ENCODE measurements at places on chromosomes 12 and 14.

GRCh38 chr12:69660164-69660863, 38.8 kb downstream of the BEST3 start:
- DNase-seq: no peak

DNA sequence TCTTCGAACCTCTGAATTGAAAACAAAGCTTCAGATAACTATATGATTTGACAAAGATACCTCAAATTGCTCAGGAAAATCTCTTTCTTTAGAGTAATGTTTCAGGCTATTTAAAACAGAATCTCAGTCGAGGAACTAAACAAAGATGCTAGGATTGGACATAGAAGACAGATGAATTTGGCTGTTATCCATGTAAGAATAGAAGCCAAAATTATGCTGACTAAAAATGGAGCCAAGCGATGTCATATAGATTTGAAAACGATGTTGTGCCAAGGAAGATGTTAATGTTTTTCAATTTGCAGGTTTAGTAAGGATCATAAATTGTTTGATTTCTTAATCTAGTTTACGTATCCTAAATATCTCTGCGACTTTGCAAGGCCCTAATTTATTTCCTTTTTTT, 295.9 kb downstream of the FOXG1 start:
- no peak for DNase-seq

- DNase-seq: no peak
Observed at GRCh38 chr14:75402867-75403413, 24.9 kb upstream of the JDP2 start.

DNA sequence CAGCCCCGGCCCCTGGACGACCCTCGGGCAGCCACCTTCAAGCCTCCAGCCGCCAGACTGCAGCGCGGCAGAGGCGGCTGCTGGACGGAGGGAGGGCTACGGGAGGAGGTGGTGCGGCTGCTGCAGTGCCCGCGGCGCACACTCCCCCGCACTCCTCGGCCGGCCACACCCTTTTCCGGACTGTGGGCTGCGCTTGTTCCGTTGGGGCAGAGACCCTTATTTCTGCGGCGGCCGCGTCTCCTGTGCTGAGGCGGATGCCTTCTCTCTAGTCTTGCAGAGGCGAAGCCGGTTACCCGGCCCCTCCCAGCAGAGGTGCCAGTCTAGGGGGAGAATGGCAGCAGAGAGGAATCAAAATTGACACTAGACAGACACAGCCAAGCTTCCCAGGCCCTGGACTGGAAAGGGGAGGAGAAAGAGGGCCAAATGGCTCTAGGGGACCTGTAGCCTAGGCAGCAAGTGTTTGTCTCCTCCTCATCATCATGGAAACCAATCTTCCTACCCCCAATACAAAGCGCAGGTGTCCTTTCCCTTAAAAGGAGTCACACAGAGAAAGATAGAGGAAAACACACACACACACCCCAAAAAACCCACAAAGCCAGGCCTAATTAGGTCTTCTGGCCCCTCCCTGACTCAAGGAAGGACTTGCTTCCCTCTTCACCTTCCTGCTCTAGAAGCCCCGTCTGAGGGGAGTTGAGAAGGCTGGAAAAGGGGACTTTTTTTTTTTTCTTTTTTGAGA, 1.3 kb downstream of the ESYT1 start:
- DNase-seq: no peak

- no peak for DNase-seq
Observed at GRCh38 chr12:89349814-89350213, 2.5 kb downstream of the DUSP6 start.

DNA sequence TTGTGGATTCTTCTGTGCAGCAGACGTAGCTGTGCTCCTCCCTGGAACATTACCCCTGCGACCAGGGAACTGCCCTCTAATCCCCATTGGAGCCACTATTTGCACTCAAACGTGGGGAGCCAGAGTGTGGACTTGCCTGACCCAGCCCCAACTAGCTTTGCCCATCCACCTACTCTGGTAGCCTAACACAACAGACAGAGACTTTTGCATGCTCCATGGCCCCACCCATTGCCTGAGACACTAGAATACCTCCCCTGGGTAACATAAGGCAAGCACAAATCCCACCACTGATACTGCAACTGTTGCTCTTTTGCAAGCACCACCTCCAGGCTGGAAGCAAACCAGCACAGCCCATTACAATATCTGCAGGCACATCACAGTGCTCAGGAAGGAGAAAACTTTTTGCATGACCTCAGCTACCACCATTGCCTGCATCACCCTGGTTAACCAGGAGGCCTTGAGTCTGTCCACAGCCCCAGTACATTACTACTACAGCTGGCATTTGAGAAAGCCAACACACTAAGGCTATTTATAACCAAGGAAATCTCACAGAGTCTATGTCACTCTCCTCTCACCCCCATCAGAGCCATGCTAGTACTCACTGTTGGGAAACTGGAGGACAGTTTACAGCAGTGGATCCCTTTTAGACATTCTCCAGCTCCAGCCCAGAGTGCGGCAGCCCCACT, 15.0 kb downstream of the CEP128 start:
- no peak for DNase-seq

DNA sequence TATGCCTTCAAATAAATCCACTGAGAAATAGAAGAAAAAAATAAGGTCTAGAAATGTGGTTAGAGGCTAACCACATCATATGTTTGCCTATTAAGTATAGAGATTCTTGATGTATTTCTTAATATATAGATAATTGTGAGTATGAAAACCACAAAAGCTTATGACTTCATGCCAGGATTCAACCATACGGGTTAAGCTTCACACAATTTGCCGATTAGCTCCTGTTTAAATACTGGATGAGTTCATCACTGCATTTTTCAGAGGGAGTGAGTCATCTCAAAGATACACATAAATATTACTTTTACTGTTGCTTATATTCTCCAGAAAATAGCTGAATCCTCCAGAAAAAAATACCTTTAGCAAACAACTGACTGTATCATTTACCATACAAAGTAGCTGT, 79.6 kb downstream of the RPL10L start:
- DNase-seq: no peak

DNA sequence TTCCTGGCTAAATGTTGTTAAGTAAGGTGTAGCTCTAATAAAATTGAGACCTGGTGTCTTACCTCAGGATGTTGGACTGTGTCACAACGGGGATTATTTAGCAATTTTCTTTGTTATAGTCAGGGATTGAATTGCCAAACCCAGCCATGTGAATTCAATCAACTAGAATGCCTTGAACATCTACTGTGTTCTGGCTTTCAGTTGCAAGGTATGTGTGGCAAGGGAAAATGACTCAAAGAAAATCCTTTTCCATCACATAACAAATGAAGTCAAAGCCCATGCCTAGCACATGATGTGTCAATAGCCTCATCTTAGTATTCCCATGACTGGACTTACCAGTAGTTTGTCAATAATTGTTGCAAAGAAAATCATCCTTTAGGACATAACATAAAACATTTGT, 519.8 kb upstream of the FLRT2 start:
- DNase-seq: no peak

GRCh38 chr14:23301969-23302289, 730 bp downstream of the PPP1R3E start:
- DNase-seq: no peak

DNA sequence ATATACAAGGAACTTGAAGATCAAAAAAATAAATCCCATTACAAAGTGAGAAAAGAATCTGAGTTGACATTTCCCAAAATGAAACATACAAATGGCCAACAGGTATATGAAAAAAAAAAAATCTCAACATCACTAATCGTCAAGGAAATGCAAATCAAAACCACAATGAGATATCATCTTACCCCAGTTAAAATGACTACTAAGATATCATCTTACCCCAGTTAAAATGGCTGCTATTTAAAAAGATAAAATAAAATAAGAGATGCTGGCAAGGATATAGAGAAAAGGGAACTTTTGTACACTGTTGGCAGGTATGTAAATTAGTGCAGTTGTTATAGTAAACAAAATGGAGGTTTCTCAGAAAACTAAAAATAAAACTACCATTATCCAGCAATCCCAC, 44.4 kb downstream of the PLEKHG7 start:
- no peak for DNase-seq

GRCh38 chr14:35355981-35356841, 48.3 kb downstream of the NFKBIA start:
- DNase-seq: no peak

DNA sequence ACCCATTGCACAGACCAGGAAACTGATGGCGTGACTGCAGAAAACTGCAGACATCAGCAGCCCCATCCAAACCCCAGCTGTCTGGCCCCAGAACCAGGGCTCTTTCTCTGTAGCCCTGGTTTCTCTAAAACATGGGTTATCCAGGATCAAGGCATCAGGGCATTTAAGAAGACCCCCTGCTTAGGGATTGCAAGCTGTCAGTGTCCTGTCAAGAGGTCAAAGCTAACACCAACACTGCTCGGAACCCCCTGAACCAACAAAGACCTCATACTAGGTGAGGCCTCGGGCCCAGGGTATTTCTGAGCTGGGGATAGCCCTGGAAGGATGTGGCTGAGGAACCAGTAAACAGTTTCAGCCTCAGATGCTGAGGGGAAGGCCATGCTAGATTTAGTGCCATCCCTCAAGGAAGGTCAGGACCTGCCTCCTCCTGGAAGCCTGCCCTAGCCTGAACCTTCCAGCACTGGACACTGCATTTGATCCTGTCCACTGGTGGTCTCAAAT, 39.2 kb downstream of the BCL11B start:
- DNase-seq: no peak

DNA sequence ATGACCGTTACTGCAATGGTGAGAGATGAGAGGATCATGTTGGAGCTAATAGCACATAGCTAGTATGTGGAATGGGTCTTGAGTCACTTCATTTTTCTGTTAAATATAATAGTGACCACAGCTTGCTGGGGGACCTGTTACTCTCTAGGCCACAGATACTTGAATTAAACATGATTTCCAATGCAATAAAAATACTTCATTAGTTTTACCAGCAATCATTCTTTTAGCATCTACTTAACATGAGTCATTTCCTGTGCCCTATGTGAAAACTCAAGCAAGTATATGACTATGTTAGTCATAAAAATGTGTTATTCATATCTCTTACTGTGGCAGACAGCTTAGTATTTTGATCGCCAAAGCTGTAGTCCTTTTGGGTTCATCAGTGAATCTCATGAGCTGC, 798.8 kb downstream of the SLC16A7 start:
- DNase-seq: no peak

DNA sequence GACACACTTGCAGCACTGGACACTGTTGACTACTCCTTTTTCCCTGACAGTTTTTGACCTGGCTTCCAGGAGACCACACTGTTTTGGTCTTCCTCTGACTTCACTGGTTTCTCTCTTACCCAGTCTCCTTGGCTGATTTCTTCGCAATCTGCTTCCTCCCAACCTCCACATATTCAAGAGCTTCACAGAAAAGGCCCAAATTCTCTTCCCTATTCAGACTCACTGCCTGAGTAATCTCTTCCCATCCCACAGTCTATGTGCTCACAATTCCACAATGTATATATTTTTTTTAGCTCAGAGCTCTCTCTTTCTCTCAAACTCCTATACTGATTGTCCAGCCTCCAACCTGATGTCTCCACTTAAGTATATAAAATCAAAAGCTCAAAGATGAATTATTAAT, 115.4 kb downstream of the SINHCAF start:
- no peak for DNase-seq

GRCh38 chr14:60775296-60775695, 40.7 kb downstream of the MNAT1 start:
- DNase-seq: no peak
